ENCODE measurements at places on chromosomes 3 and 15. TPM values are rescaled to one million over a fixed set of nuclear protein-coding genes. Genes with fewer than 3 reads are reported as not detected.

The CD200R1 gene
- 4.0 TPM for total RNA-seq

The NOX5 gene
- not detected for total RNA-seq

The GPR62 gene
- not detected for total RNA-seq

- no peaks in the 10 kb centered on the region for H3K36me3 ChIP-seq
- no peak overlapping the region for H3K27ac ChIP-seq
- DNase-seq = no peak
- H3K4me1 ChIP-seq = no peaks in the 10 kb centered on the region
These were observed 10.0 kb upstream of the CHRNB4 start for GRCh38 chr15:78651007-78651406.

GRCh38 chr3:129615751-129616281 lies 9.3 kb upstream of the PLXND1 start:
- H3K27ac ChIP-seq = no peak overlapping the region
- H3K36me3 ChIP-seq = no peaks in the 10 kb centered on the region
- DNase-seq = no peak
- H3K4me3 ChIP-seq = no peak overlapping the region
- peaks cover 15% of the 10 kb centered on the region for H3K4me1 ChIP-seq

DNA sequence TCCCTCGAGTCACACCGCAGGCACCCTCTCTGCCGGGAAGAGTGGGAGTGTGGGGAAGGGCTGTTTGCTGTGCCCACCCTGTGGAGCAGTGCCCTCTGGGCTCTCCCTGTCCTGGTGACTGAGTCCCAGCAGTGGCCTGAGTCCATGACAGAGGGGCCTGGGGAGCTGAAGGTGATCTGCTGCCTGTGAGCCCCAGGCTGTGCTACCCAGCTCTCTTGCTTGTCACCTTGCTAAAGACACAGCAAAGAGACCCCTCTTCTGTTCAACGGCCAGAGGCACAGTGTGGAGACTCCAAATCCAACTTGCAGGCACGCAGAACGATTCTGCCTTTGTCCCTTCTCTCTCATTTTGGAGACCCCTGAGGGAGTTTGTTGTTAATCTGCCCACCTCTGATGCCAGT lies 232.6 kb downstream of the OPA1 start:
- H3K36me3 ChIP-seq = no peaks in the 10 kb centered on the region
- DNase-seq = no peak
- no peak overlapping the region for H3K4me3 ChIP-seq
- H3K27me3 ChIP-seq = no peaks in the 10 kb centered on the region

- H3K36me3 ChIP-seq = no peaks in the 10 kb centered on the region
- H3K4me3 ChIP-seq = no peak overlapping the region
- H3K27me3 ChIP-seq = no peaks in the 10 kb centered on the region
- peaks cover 14% of the 10 kb centered on the region for H3K4me1 ChIP-seq
These were observed 684.2 kb upstream of the CFAP20DC start for GRCh38 chr3:59734061-59734460.
